ENCODE measurements at places on chromosomes 2 and 18.
A peak's percentile ranks its signal among the peaks of the same experiment; 100 is the strongest.

GRCh38 chr2:205130111-205130829 is 552.0 kb upstream of the NRP2 start:
- DNase-seq, result no peak

- no peak for DNase-seq
Observed at GRCh38 chr2:207683879-207684627, 27.4 kb upstream of the CCNYL1 start.

DNA sequence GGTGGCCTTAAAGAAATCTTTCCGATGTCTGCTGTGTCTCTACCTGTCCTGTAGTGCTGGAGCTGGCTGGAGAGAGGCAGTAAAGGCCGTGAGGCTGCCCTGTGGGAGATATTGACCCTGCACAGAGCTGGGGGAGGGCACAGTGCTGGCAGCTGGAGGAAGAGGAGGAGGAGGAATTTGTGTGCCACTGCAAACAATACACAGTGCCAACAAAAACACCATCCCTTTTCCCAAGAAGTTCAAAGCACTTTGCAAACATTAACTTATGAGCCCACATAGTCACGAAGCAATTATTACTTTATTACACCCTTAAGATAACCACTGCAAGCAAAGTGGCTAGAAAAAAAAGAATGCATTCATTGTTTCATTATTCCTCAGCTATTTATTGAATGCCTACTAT is 45.0 kb upstream of the CYTIP start:
- DNase-seq, result no peak

- DNase-seq, result no peak
Observed at GRCh38 chr2:60445684-60446179, 107.7 kb downstream of the BCL11A start.

- no peak for DNase-seq
Observed at GRCh38 chr2:152055366-152056108, 43.3 kb downstream of the CACNB4 start.

DNA sequence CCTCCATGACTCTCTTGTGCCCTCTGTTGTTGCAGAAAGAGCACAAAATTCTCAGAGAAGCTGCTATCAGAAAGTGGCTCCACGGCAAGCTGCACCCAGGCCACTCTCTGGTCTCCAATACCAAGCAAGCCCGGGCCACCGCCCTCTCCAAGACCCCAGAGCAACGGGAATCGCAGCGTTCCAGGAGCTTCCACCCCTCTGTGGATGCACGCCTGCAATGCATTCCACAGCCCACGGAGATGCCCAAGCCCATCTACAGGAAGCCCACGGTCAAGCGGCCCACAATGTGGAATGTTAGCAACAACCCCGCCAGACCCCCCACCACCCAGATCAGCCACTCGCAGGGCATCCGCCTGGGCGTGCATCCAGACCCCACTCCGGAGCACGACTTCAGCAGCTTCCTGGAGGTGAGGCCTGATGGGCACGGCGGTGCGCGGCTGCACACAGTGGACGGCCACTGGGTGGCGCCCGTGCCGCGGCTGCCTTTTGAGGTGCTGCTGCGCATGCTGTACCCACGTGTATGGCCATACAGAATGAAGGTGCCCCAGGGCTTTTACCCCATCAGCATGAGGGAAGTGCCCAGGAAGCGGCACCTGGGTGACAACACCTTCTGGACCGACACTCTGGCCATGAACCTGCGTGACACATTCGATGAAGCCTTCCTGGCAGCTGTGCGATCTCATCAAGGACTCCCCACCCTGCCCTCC is 6.3 kb downstream of the ANKRD53 start:
- DNase-seq, result no peak

GRCh38 chr2:10297959-10298531 is 4.7 kb upstream of the HPCAL1 start:
- DNase-seq, result no peak

DNA sequence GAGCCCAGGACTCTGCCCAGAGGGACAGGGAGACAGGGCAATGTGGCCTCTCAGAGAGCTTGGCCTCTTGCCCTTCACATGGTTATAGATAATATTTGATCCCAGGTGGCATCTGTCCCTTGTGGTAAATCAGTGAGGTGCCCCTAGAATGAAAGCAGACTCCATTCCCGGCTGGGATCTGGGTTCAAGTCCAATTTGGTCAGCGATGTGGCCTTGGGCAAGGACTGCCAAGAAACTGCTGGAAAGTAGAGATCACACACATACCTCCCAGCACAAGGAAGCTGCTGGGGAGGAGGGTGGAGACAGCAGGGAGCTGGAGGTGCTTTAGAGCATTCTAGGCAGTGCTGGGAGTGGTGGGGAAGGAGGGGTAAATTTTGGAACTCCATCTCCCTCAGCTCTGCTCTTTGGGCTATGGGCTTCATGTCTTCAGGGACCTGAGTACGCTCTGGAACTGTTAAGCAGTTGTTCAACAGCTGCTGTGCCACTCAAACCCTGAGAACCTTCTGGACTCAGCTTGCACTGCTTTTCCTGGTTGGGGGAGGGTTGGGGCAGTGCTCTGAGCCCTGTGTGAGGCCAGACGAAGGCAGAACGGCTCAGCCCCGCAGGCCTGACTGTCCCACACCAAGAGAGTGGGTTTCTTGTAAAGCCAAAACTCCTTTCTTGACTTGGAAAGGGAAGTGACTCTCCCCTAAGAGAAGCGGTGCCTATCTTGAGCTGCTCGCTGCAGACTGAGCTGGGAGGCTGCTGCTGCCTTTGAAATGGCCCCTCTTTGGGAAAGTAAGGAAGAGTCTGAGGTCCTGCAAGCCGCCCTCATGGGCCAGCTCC is 23.0 kb downstream of the INPP5D start:
- DNase-seq, result peak; percentile 58

DNA sequence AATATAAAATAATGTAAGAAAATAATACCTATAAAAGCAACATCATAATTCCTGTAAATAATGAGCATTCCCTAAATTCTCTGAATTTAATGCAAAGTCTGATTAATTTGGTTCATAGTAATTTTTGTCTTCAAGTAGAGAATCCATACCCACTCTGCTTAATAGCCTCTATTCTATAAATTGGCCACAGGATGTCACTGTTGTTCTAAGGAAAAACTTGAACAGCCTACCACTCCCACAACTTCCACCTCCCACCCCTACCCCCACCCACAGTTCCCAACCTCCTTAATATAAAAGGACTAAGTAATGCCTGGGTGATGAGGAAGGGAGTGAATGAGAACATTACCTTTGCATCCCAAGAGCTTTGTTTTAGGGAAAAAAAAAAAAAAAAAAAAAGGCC is 27.2 kb upstream of the BBS5 start:
- no peak for DNase-seq

GRCh38 chr2:28231110-28231631 is 161.5 kb upstream of the FOSL2 start:
- no peak for DNase-seq

DNA sequence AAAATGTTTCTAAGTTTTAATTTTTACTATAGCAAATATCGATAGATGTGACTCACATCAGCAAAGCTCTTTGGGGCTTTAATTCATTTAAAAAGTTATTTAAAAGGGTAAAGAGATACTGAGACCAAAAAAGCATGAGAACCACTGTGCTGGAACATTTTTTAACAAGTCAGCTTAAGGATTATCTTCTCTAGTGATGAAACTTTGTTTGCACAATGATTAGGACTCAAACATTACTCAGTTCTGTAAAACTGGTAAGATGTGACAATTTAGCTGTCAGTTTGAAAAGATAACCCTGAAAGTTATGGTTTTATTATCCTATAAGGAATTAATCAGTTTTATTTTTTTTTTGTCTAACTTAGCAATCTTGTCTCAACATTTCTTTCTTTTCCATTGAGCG is 301.4 kb downstream of the TSN start:
- no peak for DNase-seq

- DNase-seq, result no peak
Observed at GRCh38 chr2:181004647-181005325, 24.4 kb downstream of the UBE2E3 start.

- DNase-seq, result no peak
Observed at GRCh38 chr2:13806539-13806938, 826.0 kb upstream of the LRATD1 start.

- DNase-seq, result no peak
Observed at GRCh38 chr2:219959471-219959870, 332.0 kb downstream of the SLC4A3 start.

GRCh38 chr2:105770149-105770548 is 25.4 kb downstream of the NCK2 start:
- no peak for DNase-seq

- DNase-seq, result no peak
Observed at GRCh38 chr2:235518322-235519090, 24.7 kb downstream of the AGAP1 start.

GRCh38 chr2:212973347-212973746 is 178.1 kb downstream of the IKZF2 start:
- DNase-seq, result no peak

GRCh38 chr2:54073796-54074195 is 41.6 kb upstream of the ACYP2 start:
- DNase-seq, result no peak

GRCh38 chr18:58314284-58314683 is 270.3 kb downstream of the NEDD4L start:
- DNase-seq, result peak; percentile 81

GRCh38 chr18:63152791-63153190 is 166.8 kb downstream of the BCL2 start:
- no peak for DNase-seq

- DNase-seq, result no peak
Observed at GRCh38 chr2:226364217-226364616, 435.4 kb downstream of the IRS1 start.

GRCh38 chr18:77079954-77080682 is 52.5 kb downstream of the MBP start:
- DNase-seq, result no peak

- no peak for DNase-seq
Observed at GRCh38 chr2:84878896-84879583, 1.8 kb downstream of the TRABD2A start.

DNA sequence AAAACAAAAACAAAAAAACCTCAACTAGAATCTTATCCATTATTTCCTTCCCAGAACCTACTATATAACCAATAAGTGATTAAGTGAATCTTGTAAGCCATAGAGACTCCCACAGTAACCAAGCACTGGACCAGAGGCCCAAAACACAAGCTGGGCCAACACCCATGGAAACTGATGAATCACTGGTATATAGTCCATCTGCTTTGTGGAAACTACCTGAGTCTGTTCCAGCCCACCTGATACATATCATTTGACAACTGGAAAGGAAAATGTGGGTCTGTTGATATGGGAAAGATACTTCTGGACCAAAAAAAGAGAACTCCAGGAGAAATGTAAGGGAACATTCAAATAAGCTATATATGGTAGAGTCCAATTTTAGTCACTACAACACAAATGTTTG is 252.8 kb downstream of the MREG start:
- no peak for DNase-seq

DNA sequence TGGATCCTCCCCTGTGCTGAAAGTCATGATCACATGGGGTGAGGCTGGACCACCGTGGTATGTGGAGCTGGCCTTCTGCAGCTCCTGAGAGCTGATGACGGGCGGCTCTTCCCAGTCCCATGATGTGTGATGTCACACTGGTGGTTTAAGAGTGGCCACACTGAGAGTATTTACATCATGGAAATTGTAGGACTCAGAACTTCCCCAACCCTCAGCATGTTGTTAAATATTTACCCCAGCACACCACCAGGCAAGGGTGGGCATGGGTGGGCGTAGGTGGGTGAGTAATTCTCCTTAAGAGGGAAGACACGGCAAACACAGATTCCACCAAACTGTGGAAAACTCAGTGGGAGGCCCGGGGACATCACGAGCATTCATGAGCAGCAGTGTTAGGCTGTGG is 106.8 kb downstream of the ALPK2 start:
- no peak for DNase-seq

DNA sequence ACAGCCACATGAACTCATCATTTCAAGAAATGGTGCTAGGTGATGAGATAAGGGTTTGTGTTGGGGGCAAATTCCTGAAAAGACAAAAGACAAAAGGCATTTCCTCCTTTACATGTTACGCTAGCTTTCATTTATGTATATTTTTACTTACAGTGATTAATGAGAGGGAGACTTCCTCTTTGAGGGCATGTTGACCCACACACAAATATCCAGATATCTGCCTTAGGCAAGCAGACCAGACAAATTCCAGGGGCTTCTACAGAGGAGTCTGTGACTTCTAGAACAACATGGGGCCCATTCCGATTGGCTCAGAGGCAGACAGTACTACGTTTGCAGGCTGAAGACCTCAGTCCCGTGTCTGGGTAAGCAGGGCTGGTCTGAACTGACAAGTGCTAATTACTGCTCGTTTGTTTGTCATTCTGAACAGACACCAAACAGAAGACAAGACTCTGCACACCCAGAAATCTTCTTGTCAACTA is 74.8 kb upstream of the ST6GAL2 start:
- no peak for DNase-seq

DNA sequence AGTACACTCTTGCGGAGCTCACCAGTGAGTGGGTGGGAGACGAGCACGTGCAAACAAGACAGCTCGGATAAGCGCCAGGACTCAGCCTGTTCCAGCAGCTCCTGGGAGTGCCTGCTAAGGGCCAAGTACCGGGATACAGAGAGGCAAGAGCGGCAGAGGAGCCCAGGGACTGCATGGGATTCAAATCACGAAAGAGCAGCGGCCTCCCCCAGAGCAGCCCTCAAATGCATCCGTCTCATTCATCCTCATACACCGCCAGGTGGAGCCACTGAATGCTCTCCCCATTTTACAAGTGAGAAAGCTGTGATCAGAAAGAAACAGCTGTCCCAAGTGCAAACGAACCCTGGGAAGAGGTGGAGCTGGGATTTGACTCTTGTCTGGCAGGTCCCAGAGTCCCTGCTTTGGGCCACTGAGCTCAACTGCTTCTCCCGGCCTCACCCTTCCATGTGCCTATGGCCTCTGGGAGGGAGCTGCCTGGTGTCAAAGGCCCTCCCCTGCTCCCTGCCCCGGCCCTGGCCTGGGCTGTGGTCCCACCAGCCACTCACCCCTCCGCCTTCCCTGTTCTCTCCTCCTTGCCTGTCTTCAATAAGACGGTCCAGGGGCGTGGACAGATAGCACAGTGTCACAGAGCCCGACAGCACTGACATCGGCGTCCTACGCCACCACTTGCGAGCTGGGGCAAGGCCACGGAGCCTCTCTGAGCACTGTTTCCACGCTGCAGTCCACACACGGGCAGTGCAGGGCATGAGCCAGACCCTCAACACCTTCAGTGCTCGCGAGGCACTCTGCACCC is 72.8 kb upstream of the TAF1B start:
- no peak for DNase-seq

DNA sequence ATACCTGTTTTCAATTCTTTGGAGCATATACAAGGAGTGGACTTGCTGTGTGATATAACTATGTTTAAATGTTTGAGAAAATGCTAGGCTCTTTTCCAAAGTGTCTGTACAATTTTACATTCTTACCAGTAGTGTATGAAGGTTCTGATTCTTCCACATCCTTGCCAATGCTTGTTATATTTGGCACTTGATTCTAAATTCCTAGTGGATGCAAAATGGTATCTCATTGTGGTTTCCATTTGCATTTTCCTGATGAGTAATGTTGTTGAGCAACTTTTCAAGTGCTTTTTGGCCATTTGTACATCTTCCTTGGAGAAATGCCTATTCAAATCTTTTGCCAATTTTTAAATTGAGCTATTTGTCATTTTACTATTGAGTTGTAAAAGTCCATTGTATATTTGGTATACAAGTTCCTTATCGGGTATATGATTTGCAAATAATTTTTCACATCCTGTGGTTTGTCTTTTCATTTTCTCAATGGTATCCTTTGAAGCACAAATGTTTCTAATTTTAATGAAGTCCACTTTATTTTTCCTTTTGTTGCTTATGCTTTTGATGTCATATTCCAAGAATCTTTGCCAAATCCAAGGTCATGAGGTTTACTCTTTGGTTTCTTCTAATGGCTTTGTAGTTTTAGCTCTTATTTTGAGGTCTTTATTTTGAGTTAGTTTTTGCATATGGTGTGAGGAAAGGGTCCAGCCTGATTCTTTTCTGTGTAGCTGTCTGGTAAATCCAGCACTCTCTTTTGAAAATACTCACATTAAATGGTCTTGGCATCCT is 33.2 kb upstream of the CWC22 start:
- no peak for DNase-seq
